ENCODE measurements at places on chromosomes 3 and 15. TPM values are rescaled to one million over a fixed set of nuclear protein-coding genes. Genes with fewer than 3 reads are reported as not detected.

DNA sequence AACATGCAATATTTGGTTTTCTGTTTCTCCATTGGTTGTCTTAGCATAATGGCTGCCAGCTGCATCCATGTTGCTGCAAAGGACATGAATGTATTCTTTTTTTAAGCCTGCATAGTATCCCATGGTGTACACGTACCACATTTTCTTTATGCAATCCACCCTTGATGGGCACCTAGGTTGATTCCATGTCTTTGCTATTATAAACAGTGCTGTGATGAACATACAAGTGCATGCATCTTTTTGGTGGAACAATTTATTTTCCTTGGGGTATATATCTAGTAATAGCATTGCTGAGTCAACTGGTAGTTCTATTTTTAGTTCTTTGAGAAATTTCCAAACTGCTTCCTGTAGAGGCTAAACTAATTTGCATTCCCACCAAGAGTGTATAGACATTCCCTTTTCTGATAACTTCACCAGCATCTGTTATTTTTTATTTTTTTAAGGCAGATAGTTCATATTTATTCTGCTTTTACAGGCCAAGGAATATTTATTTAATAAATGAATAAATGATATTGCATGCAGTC lies 62.4 kb upstream of the NPHP3 start:
- DNase-seq, result no peak

- DNase-seq, result no peak
Measured at GRCh38 chr3:30775040-30775439, 119.4 kb downstream of the GADL1 start.

Gene DNAJC17
- total RNA-seq, result 22.6 TPM

- no peak for DNase-seq
Measured at GRCh38 chr3:43871627-43872245, 181.0 kb downstream of the ABHD5 start.

DNA sequence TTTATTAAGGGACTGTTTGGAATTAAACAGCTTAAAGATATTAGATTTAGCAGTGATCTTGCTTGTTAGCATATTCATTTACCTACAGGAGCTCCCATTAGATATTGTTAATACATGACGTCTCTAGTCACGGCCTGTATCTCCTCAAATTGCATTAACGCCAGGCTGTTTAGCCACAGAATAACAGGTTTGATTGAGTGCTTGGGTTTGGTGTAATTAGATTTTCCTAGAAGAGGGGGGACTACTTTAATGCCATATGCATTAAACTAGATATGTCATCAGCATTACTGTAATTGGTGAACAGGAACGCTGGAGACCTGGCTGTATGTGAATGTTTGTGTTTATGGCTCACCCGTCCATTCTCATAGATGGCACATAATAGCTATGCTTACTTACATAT lies 841.4 kb upstream of the NR2F2 start:
- no peak for DNase-seq

DNA sequence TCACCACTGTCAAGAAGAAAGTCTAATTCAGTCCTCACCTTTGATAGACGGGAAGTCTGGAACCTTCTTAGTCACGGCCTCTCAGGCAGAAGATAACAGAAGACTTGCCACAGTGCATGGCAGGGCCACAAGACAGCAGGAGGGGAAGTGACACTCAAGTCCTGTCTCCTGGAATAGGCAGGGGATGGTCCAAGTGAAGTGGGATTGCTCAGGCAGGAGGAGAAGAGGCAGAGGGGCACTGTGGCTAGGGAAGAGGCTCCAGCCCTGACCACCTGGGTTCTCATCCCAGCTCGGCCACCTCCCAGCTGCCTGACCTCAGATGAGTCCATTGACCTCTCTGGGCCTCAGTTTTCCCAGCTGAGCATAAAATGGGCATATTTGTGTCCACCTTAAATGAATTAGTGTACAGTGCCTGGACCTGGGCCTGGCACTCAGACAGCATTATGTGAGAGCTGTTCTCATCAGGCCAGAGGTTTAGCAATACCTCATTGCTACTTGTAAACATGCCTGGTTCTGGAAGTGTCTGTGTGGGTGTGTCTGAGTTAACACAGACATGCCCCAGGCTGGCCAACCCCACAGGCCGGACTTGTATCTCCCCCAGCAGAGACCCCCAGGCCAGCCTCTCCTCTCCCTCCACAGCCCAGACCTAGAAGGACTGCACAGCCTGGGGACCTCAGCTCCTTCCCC lies 11.5 kb upstream of the PCSK6 start:
- DNase-seq, result no peak

Gene BAHD1
- total RNA-seq, result 9.4 TPM

- no peak for DNase-seq
Measured at GRCh38 chr15:45586125-45586524, 1.1 kb upstream of the BLOC1S6 start.

Measured in dermis microvascular lymphatic vessel endothelial cell (primary cell).